B cell (primary cell): ENCODE measurements at places on chromosomes 1 and 21. TPM values are rescaled to one million over a fixed set of nuclear protein-coding genes. Genes with fewer than 3 reads are reported as not detected.

HCRTR1 gene
- 0.22 TPM in 2 replicates for total RNA-seq

ZMPSTE24 gene
- 14.0 and 18.5 TPM in 2 replicates for total RNA-seq

CRB1 gene
- total RNA-seq = 0.22 TPM in 1 of 2 replicates, not detected in the other

CASQ2 gene
- total RNA-seq = not detected in 2 replicates

AMY2B gene
- total RNA-seq = 43.8 and 46.3 TPM in 2 replicates

GCSAML gene
- not detected in 2 replicates for total RNA-seq

KIF2C gene
- total RNA-seq = 0.25 and 0.51 TPM in 2 replicates

RAB42 gene
- not detected in 2 replicates for total RNA-seq

DNA sequence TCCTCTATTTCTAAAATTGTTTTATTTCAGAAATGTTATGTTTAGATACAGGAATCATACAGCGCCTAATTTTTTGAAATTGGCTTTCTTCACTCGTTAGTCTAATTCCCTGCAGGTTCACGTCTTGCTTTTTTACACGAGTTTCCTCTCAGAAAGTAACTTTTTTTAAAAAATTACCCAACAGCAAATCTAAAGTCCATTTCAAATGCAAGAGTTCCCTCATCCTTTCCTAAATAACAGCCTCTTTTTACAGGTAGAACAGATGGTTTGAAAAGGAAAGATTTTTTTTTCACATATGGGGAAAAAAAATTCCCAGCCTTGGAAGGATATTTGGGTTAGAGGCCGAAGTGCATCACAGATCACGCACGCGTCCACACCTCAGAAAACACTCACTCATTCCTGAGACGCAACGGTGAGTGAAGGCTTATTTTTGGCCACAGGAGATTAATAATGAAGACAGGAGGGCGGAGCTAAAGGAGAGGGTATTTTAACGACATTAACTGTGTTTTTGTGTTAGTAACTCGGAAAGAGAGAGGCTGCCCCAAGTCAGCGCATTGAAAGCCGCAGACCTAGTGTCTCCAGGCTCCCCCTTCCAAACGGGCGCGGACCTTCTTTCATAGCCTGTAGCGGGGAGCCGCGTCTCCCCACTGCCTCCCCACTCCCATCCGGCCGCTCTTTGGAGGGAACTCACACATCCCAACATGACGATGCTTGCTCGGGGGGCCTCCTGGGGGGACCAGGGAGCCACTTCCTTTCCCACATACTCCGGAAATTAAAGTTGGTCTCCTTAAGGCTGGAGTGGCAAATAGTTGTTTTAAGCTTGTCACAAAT lies 969 bp upstream of the RIPK4 start:
- no peaks in the 10 kb centered on the region for H3K36me3 ChIP-seq
- no peak overlapping the region for H3K27ac ChIP-seq
- no peaks in the 10 kb centered on the region for H3K27me3 ChIP-seq
- H3K4me3 ChIP-seq = no peak overlapping the region

DNA sequence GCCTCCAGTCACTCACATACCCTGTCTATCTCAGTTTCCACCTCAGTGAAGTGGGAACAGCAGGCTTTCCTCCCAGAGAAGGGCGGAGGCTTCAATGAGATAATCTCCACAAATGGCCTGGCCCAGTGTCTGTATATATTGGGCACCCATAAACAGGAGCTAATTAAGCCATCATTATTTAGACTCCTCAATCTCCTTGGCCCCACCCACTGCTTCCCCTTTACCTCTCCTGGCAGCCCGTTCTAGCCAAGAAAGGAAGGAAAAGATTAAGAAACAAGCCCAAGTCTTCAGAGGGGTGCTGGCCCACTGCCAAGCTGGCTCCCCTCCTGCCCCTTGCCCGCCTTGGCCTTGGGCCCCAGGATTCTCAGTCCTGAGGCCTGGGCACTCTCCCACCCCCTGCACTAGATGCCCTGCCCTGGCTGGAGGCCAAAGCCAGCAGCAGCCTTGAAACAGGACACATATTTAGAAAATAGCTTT lies 15.9 kb upstream of the EPB41 start:
- no peaks in the 10 kb centered on the region for H3K27me3 ChIP-seq
- no peak overlapping the region for H3K27ac ChIP-seq
- no peak for DNase-seq
- H3K4me1 ChIP-seq = peaks cover 6% of the 10 kb centered on the region
- peaks cover 1% of the 10 kb centered on the region for H3K36me3 ChIP-seq

DNA sequence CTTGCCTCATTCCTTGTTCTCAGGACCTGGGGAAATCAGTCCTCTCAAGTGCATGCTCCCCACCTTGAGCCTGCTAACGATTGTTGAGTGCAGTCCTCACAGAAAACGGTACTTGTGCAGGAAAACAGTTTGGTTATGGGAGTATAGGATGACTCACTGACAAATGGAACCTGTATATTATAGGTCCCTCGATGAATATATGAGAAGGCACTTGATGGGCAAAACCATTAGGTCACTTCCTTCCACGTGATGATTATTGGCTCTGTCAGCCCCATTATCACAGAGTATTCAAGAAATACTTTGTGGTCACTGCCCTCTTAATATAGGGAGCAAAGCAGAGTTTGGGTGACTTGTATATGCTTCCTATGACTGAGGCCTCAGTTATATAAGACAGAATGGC lies 6.2 kb downstream of the CCDC17 start:
- peaks cover 12% of the 10 kb centered on the region for H3K4me1 ChIP-seq
- H3K36me3 ChIP-seq = peaks cover 4% of the 10 kb centered on the region
- H3K27ac ChIP-seq = no peak overlapping the region
- no peaks in the 10 kb centered on the region for H3K27me3 ChIP-seq
- no peak for DNase-seq

DNA sequence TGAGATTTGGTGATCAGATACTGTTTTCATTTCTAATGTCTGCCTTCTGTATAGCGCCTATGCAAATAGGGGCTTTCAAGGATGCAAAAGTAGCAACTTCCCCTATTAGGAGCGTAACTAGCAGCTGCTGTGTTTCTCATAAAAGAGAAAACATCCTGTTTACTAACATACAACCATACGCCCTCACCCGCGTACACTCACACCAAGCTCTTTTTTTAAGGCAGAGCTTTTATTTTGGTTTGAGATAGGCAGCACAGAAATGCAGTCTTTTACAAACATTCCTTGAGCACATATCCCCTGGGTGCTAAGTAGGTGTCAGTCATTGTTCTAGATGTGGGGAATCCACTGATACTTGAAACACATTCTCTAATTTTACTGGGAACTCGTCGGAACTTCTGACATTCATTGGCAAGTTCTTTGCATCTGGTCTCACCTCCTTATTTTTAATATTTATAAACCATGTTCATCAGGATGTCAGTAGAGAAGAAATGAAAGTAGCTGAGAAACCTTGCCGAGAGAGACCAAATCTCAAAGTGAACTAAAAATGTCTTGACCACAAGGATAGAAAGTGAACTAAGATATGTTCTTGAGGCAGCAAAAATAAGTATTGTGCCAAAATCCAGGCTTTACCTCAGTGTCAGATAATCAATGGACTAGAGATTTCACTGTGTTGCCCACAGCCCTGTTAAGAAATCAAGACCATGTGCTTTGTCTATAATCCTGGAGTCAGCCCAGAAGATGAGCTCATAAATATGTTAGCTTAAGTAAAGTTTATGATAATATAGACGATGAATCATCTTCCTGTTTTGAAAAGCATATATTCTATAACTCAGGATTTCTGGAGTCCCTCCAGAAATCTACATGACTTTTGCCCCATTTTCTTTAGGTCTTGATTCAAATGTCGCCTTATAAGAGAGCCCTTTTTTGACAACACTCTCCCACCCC lies 350.9 kb downstream of the ST6GALNAC3 start:
- DNase-seq = peak; percentile 26
- no peaks in the 10 kb centered on the region for H3K36me3 ChIP-seq
- peak overlapping the region; percentile 61 for H3K27ac ChIP-seq
- no peak overlapping the region for H3K4me3 ChIP-seq

GRCh38 chr21:34582506-34583150 lies 32.3 kb downstream of the RCAN1 start:
- H3K36me3 ChIP-seq = no peaks in the 10 kb centered on the region
- DNase-seq = no peak
- H3K27ac ChIP-seq = no peak overlapping the region
- H3K27me3 ChIP-seq = no peaks in the 10 kb centered on the region
- H3K4me3 ChIP-seq = no peak overlapping the region
- H3K4me1 ChIP-seq = no peaks in the 10 kb centered on the region

DNA sequence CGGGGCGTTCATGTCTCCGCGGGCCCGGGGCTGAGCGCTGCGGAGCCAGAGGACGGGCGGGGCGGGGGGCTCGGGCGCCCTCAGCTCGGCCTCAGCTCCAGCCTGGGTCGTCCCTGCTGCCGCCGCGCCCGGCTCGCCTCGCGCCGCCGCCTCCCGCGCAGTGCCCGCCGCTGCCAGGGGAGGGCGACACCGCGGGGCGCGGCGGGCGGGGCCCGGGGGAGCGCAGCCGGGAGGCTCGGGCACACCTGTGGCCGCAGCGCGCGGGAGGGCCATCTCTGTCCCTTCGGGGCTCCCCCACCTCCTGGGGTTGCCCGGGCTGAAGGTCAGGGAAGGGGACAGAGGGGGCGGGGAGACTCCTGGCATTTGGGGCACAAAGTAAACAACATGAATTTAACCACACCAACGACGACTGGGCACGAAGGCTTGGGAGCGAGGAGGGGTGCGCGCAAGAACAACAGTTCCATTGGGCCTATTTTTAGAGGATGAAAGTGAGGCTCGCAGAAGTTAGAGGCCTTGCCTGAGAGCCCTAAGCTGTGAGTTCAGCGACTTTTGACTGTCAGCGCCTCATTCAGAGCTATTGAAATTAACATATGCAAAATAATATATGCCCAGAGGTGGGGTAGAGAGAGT lies at the start of gene FAM131C:
Gene FAM131C, minus strand, starts transcription at position 162 of the 630 bp plus-strand sequence. CDS start 209 bp downstream, outside the sequence.
- no peaks in the 10 kb centered on the region for H3K36me3 ChIP-seq
- H3K27me3 ChIP-seq = peaks cover 37% of the 10 kb centered on the region
- peak within 1 kb of the TSS; percentile 3 for H3K4me3 ChIP-seq

- DNase-seq = no peak
- H3K27me3 ChIP-seq = no peaks in the 10 kb centered on the region
- H3K4me3 ChIP-seq = no peak overlapping the region
- no peak overlapping the region for H3K27ac ChIP-seq
- no peaks in the 10 kb centered on the region for H3K36me3 ChIP-seq
Measured at GRCh38 chr1:187848321-187848720, 1019.6 kb downstream of the PLA2G4A start.

- H3K36me3 ChIP-seq = no peaks in the 10 kb centered on the region
- H3K4me1 ChIP-seq = peaks cover 99% of the 10 kb centered on the region
- H3K4me3 ChIP-seq = no peak overlapping the region
- no peaks in the 10 kb centered on the region for H3K27me3 ChIP-seq
- DNase-seq = peak; percentile 58
- H3K27ac ChIP-seq = peak overlapping the region; percentile 100
Measured at GRCh38 chr1:40394491-40395172, 21.1 kb downstream of the SMAP2 start.

- DNase-seq = no peak
- H3K36me3 ChIP-seq = no peaks in the 10 kb centered on the region
Measured at GRCh38 chr1:197955486-197956394, 38.6 kb downstream of the LHX9 start.

DNA sequence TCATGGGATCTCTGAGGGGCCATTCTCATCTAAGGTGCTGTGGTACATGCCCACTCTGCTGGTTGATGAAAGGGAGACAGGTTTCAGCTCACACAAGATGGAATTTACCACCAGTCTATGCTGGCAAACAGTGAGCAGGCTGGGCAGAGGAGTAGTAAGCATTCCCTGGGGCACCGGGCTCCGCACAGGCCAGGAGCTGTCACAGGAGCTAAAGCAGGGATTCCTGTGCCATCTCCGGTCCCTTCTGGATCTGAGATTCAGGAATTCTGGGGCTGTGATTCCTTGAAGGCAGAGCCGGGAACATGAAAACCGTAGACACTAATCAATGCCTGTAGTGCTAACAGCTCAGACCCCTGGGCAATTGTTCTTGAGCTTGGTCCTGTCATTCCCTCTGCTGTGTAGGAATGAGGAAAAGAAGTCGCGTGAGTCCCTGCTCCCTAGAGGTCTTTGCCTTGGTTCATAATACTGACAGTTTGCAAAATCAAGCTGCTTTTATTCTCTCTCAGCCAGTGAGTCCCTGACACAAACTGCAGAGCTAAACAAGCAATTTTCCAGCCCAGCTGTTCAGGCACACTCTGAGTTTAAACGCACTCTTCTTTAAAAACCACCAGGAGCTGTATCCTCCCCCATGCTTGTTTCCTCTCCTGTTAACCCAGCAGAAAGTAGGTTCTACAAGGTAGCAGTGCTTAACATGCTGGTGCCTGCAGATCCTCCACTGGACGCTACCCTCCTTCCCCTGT lies 52.5 kb downstream of the MDM4 start:
- DNase-seq = no peak
- H3K27me3 ChIP-seq = no peaks in the 10 kb centered on the region
- peaks cover 19% of the 10 kb centered on the region for H3K4me1 ChIP-seq
- H3K4me3 ChIP-seq = no peak overlapping the region
- H3K36me3 ChIP-seq = peaks cover 67% of the 10 kb centered on the region

DNA sequence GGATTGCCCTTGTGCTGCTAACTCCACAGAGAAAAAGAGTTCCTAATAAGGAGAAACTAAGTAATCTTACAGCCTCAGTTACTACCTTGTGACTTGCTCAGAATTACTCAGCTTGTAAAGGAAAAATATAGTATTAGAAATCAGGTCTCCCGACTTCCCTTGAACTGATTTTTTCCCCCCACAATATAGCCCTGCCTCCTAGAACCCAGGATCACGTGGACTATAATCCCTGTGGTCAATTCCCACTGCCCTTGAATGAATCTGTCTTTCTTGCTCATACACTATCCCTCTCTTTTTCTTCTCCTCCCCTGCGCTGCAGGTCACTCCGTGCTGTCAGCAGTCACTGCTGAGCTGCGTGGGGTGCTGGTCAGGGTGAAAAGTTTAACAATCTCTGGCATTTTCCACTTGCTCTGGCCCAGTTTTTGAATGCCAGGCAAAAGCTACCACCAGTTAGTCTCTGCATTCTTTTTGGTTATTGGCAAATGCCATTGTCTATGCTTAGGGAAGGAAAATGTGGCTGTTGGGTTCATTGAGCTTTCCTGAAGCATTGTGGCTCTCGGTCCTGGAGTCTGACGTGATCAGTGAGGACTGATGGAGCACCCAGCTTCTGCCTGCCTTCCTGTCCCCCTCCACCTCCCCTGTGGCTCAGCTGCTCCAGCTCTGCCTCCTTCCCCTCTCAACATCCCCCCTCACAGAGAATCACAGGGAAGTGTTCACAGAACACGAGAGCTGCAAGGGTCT lies 1.9 kb upstream of the MYOC start:
- H3K4me1 ChIP-seq = peaks cover 13% of the 10 kb centered on the region
- no peak overlapping the region for H3K27ac ChIP-seq
- no peaks in the 10 kb centered on the region for H3K27me3 ChIP-seq
- no peak overlapping the region for H3K4me3 ChIP-seq
- H3K36me3 ChIP-seq = no peaks in the 10 kb centered on the region
- DNase-seq = no peak

- DNase-seq = peak; percentile 57
- H3K27me3 ChIP-seq = no peaks in the 10 kb centered on the region
- peaks cover 20% of the 10 kb centered on the region for H3K36me3 ChIP-seq
- peaks cover 37% of the 10 kb centered on the region for H3K4me1 ChIP-seq
- no peak overlapping the region for H3K4me3 ChIP-seq
Measured at GRCh38 chr1:241598249-241598648, 41.9 kb downstream of the CHML start.

DNA sequence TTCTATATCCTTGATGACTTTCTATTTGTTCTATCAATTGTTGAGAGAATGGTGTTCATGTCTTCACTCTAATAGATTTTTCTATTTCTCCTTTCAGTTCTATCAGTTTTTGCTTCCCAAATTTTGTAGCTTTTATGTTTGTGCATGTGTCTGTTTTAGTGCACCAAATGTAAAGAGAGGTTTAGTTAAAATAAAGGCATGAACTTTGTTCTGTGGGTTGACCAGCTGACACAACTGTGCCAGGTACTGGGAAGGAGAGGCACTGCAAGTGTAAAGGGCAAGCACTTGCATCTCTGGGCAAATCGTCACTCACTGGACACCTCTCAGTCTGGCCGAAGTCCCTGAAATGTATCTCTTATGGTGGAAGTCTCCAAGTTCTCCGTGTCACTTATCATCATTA lies 38.6 kb upstream of the ABCD3 start:
- no peaks in the 10 kb centered on the region for H3K4me1 ChIP-seq
- no peaks in the 10 kb centered on the region for H3K36me3 ChIP-seq
- no peak for DNase-seq
- no peaks in the 10 kb centered on the region for H3K27me3 ChIP-seq
